Muscle of leg (tissue), 16 donors: ENCODE measurements at places on chromosomes 3 and 15. TPM values are rescaled to one million over a fixed set of nuclear protein-coding genes. Genes with fewer than 3 reads are reported as not detected.

Gene PARP15
- 1.1 TPM for polyA plus RNA-seq

Gene PHLDB2
- polyA plus RNA-seq: 68.8 TPM

Gene NTRK3
- polyA plus RNA-seq: 1.8 TPM

Gene HTR3E
- not detected for polyA plus RNA-seq

Gene GPR62
- polyA plus RNA-seq: 0.59 TPM

Gene KIF9
- polyA plus RNA-seq: 5.8 TPM

Gene CNTN4
- 6.5 TPM for polyA plus RNA-seq

Gene KPNA4
- 65.1 TPM for polyA plus RNA-seq

Gene ETV5
- 29.3 TPM for polyA plus RNA-seq

Gene MCF2L2
- polyA plus RNA-seq: 0.21 TPM

Gene GPR160
- polyA plus RNA-seq: 1.7 TPM

Gene TRIM42
- not detected for polyA plus RNA-seq

Gene AGTR1
- 20.2 TPM for polyA plus RNA-seq

Gene NOX5
- 0.49 TPM for polyA plus RNA-seq

Gene COL6A5
- 0.10 TPM for polyA plus RNA-seq

Gene TEX9
- polyA plus RNA-seq: 1.9 TPM

GRCh38 chr3:143352850-143353550 lies 233.4 kb downstream of the CHST2 start:
- peak; percentile 52 for DNase-seq

GRCh38 chr3:195580744-195581443 lies 2.8 kb downstream of the APOD start:
- peak; percentile 47 for DNase-seq

- no peak for DNase-seq
These were observed 39.7 kb upstream of the AADAC start for GRCh38 chr3:151774235-151774634.

GRCh38 chr3:73070675-73071575 lies 9.5 kb downstream of the EBLN2 start:
- no peak for DNase-seq

DNA sequence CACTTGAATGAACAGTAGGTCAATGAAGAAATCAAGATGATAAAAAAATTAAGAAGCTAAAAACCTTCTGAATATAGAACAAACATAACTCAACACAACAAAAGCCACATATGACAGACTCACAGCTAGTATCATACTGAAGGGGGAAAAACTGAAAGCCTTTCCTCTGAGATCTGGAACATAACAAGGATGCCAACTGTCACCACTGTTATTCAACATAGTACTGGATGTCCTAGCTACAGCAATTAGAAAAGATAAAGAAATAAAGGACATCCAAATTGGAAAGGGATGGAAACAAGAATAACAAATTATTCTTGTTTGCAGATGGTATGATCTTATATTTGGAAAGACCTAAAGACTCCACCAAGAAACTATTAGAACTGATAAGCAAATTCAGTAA lies 60.8 kb downstream of the ILDR1 start:
- DNase-seq: no peak

DNA sequence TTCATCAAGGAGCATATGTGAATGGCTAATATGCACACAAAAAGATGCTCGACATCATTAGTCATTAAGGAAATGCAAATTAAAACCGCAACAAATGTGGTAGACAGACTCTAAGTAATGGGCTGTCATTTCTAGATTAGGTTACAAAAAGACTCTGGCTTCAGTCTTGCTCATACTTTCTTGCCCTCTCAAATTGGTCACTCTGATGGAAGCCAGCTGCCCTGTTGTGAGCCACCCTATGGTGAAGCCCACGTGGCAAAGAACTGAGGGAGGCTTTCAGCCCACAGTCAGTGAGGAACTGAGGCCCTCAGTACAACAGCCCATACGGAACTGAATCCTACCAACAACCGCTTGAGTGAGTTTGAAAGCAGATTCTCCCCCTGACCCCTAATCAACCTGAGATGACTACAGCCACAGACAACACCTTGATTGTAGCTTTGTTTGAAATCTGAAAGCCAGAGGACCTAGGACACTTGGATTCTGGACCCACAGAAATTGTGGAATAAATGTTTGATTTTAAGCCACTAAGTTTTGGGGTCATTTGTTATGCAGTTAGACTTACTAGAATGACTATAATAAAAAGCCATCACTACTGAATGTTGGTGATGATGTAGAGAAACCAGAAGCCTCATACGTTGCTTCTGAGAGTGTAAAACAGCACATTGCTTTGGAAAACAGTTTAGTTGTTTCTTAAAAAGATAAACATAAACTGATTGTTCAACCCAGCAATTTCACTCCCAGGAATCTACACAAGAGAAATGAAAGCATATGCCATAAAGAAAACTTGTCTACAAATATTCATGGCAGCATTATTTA lies 45.7 kb downstream of the EHHADH start:
- DNase-seq: no peak

DNA sequence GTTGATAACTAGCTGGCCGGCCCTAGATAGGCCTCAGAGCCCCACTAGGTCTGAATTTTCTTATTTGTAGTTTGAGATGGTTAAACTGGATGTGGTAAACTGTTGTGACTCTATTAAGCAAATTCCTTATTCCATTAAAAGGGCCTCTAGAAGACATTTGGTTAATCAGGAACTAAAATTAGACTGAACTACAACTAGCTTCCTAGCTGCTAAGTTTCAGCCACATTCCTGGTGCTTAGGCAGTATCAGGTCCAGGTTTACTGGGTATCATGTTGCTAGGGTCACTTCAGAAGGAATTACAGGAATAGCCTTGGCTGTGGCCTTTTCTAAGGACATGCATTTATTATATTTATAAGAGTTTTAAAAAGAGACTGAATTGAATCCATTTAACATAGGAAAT lies 136.3 kb downstream of the PLD1 start:
- no peak for DNase-seq

- peak; percentile 16 for DNase-seq
These were observed 301.2 kb downstream of the MECOM start for GRCh38 chr3:169362301-169362700.

GRCh38 chr15:99844150-99844549 lies 110.9 kb upstream of the LYSMD4 start:
- no peak for DNase-seq

DNA sequence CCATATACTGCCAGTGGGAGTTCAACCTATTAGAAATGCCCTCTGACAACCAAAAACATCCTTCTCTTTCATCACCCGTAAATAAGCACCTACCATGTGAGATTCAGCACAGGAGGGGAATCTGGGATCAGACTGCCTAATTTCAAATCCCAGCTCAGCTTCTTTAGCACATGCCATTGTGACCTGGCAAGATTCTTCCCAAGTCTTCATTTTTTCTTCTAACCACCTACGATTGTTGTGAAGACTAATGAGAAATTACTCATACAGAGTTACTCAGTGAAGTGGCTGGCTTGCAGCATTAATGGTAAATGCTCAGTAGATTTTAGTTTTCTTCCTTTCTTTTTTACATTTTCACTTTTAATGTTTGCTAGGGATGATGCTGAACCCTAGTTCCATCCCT lies 176.7 kb downstream of the PDZRN3 start:
- no peak for DNase-seq

DNA sequence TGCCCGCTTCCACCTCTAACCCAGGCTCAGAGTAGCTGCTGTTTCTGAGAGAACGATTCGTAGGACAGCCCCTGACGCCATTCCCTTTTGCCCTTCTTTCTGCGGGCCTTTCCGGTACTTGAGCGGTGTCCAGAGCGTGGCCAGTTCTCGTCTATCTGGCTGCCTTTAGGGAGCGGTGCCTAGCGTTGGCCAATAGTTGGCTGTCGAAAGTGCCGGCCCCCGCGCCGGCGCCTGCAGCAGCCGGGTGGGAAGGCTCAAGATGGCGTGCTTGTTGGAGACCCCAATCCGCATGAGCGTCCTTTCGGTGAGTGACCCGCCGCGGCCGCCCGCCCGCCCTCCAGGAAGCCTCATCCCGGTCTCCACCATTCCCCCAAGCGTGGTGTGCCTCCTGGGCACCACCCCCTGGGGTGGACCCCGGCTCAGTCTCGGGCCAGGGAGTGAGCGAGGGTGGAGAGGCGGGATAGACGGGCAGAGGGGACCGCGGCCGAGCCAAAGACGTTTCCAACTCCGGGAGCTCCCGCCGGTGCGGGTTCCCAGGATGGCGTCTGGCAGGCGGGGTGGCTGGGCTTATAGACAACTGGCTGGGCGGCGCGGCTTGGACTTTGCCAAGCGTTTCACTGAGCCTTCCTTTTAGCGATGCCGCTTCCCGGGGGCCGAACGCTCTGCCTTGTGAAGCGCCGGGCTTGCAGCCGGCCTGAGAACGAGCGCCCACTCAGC lies at the start of gene ARMC8:
Gene ARMC8 (plus strand): TSS at position 6 of the 717 bp plus-strand sequence. CDS start 254 bp downstream, at position 260.
- DNase-seq: peak; percentile 66

- no peak for DNase-seq
These were observed 26.4 kb upstream of the KCNAB1 start for GRCh38 chr3:156093964-156094363.

DNA sequence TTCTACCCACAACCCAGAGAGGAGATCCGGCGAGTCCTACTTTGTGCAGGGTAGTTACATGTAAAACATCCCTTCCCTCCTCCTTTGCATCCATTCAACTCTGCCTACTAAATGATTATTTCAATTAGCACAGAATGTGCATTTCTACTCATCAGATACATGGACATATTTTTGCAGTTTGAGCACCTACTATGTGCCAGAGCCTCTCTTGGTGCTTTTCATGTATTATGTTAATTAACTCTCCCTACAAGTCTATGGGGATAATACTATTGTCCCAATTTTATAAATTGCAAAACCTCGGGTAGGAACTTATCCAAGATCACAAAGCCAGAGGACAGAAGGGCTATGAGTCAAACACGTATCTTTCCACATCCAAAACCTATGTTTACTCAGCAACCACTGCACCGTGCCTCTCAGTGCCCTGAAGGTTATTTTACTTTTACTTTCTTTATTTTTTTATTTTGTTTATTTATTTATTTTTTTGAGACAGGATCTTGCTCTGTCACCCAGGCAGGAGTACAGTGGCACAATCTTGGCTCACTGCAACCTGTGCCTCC lies 432.8 kb downstream of the MAGI1 start:
- DNase-seq: no peak

DNA sequence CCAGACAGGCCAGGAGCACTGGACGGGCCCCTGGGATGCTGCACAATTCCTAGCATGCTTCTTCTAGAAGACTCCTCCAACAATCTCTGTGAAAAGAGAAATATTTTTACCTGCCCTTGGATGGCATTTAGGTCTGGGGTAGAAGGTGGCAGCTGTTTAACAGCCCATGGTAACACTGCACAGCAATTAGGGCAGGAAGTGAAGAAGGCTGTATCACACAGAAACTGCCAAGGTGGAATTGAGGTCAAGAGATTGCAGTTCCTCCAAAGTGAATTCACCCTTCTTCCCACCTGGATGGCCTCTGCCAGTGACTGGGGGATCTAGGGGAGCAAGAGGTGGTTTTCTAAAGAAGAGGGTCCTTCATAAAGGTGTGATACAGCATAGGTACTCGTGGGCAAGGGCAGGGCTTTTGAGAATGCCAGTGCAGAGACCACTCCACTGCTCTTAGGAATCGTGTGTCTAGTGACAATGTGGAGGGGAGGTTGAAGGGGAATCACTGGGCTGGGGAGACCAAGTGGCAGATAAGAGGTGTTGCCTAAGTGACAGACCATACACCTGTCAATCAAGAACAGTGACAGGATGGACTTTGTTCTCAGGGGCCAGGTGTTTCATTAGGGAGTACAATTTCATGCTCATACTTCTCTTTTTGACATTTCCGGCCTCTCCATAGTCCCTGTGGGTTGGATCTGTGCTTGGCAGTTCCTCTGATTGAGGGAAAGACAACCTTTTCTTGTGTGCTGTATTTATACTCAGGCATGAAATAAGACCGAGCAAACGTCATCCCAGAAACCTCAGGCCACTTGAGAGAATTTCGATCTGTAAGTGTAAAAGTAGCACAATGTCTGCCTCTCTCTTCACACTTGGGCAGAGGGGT lies 83.5 kb upstream of the BCL6 start:
- DNase-seq: no peak

- no peak for DNase-seq
These were observed 90.4 kb downstream of the WWTR1 start for GRCh38 chr3:149567381-149567780.

DNA sequence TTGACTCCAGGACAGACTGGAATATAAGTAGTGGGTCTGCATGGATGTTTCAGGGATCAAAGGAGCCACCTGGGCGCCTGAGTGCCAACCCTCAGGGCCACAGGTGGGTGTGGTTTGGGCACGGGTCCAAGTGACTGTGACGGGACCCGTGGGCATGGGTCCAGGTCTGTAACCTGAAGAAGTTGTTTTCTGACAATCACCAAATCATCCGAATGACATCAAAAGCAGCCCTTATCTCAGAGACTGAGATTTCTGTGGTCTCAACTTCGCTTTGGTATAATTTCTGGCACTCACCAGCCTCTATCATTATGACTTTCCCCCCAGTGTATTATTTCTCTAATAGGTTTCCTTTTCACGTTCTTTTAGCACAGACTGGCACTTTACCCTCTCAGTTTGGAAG lies 24.4 kb downstream of the RLBP1 start:
- DNase-seq: no peak

DNA sequence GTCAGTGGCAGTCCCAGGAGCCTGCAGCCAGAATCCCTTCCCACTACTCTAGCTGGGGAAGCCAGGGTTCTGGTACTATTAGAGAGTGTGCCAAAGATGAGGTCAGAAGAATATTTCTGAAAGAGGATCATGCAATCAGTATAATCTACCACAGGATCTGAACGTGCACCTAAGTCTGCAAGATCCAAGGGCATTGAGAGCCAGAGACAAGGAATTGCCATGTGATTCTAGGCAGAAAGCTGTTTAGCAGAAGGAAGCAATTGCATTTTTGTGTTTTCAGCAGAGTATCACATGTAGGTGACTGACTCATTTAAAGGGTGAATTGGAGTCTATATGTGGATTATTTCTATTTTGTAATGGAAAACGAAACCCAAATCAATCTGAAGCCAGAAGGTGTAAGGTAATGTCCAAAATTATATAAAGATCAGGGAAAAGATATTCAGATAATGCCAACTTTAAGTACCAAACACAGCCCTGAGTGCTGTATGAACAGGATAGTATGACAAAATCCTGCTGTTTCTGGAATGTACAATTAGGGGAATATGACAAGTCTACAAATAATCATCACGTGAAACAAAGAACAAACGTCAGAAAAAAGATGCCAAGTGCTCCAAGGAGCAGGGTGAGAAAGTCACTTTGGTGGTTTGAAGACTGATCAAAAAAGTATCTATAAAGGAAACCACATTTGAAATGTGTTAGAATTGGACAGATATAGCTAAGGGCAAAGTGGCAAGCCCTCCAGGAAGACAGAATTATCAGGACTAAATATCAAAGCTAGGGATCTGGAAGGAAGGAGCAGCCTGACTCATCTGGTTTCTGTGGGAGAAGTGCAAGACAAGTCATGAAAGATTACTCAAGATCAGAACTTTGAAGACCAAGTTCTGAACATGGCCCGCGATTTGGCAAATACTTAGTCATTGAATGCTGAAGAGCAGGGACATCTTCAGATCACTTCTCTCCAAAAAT lies 1036.6 kb downstream of the NTRK3 start:
- no peak for DNase-seq
